Upper lobe of right lung (tissue), 1 donor: ENCODE measurements at places on chromosomes 3 and 15. TPM values are rescaled to one million over a fixed set of nuclear protein-coding genes. Genes with fewer than 3 reads are reported as not detected.

Gene SLC6A1
- total RNA-seq, result 0.84 TPM

Gene CHRFAM7A
- total RNA-seq, result 1.1 TPM

Gene FBXO40
- total RNA-seq, result 0.09 TPM

- peak overlapping the region; percentile 19 for H3K27ac ChIP-seq
- H3K36me3 ChIP-seq, result peaks cover 90% of the 10 kb centered on the region
- DNase-seq, result no peak
- H3K4me3 ChIP-seq, result no peak overlapping the region
- peaks cover 6% of the 10 kb centered on the region for H3K4me1 ChIP-seq
- no peaks in the 10 kb centered on the region for H3K27me3 ChIP-seq
Measured at GRCh38 chr3:37031096-37031682, 37.9 kb downstream of the MLH1 start.

Gene QTRT2
- total RNA-seq, result 22.5 TPM

Gene ARL8B
- total RNA-seq, result 91.5 TPM

DNA sequence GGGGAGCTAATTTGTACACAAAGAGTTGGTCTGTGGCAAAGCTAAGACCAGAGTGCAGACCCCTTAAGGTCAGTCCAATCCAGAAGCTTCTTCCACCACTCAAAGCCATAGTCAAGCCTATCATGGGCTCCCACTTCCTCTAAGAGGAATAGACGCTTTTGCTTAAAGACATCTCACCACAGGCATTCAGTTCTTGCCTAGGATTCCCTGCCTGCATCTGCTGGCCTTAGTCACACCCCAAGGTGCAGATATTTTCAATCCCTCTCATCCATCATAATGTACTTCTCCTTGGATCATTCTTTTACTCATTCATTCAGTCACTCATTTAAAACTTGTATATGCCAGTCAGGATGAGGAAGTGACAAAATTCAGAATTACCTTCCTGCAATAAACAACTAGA lies 179.6 kb upstream of the STT3B start:
- no peaks in the 10 kb centered on the region for H3K4me1 ChIP-seq
- no peaks in the 10 kb centered on the region for H3K27me3 ChIP-seq
- H3K36me3 ChIP-seq, result no peaks in the 10 kb centered on the region

Gene GPR27
- 3.7 TPM for total RNA-seq

DNA sequence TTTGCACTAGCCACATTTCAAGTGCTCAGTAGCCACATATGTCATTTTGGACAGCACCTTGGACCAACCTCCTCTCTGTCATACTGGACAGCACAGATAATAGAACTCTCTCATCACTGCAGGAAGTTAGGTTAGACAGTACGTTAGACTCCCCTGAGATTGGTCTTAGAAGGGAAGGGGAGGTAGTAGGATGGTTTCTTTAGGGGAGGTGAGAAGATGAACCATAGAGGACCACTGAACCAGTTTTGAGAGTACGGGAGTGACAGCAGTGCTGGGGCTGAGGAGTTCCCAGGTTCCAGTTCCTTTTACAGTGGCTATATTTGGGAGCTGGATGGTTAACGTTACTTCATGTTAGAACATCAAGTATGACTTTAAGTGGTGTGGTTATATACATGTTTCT lies 7.8 kb downstream of the LRCH3 start:
- H3K27me3 ChIP-seq, result no peaks in the 10 kb centered on the region
- H3K36me3 ChIP-seq, result no peaks in the 10 kb centered on the region
- peaks cover 21% of the 10 kb centered on the region for H3K4me1 ChIP-seq

DNA sequence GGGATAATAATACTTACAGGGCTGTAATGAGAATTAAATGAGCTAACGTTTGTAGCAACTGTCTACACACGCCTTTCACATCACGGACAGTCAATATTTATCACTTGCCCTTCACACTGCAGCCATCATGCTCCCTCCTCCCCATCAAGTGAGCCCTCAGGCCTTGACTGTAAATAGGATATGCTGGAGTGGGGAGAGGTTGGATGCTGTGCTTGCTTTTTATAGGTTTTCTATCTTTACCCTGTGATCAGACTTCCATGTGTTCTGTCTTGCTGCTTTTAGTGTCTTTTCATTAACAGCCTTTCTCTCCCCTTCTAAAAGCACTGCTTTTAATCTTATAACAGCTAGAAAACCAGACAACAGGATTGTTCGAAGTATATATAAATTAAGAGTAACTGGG lies 12.8 kb upstream of the MAGEF1 start:
- DNase-seq, result no peak
- H3K27me3 ChIP-seq, result no peaks in the 10 kb centered on the region
- no peaks in the 10 kb centered on the region for H3K36me3 ChIP-seq
- no peaks in the 10 kb centered on the region for H3K4me1 ChIP-seq
